ENCODE measurements at places on chromosomes 13 and 19.

DNA sequence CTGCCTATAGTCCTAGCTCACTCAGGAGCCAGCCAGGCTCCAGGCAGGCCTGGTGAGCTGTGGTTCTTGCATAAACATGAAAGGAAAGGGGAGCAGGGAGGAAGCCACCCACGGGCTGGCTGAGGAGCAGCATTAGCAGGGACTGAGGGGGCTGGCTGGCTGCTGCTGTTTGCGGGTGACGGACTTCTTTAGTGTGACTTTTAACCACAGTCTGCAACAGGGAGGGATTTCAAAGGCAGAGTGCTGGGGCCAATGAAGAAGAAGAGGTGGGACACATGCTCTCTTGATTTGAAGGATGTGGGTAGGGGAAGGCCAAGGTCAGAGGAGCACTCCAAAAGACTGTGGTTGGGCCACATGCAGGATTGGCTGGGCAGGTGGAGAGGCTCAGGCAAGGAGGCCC is 223.0 kb downstream of the DNAJC15 start:
- DNase-seq, result no peak

DNA sequence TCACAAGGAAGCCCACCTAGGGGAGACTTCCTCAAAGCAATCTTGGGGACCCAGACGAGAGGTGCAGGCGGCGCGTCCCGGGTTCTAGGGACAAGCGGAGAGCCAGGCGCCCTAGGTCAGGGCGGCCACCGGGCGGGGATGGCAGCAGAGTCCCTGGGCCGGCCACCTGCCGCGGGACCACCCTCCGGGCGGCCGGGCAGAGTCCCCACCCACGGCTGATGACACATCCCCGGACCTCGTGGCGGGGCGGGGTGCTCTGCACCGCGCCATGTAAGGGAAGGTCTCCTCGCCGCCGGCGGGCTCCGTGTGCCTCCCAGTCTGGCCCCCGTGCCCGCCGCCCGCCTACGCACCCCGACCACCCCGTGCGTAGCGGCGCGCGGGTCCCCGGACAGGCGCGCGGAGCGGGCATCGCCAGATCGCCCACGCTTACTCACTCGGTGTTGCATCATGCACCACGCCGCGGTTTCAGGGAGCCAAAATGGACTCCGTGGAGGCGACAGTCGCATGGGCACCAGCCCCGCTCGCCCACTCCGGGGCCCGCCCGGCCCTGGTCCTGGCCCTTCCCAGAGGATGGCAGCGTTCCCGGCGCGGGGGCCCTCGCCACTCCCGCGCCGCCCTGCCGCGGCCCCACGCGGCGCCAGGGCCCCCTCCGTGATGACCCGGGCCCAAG is 643 bp downstream of the SLC7A1 start:
- peak; percentile 40 for DNase-seq

GRCh38 chr13:89322466-89322865 is 1651.3 kb downstream of the SLITRK5 start:
- DNase-seq, result no peak

DNA sequence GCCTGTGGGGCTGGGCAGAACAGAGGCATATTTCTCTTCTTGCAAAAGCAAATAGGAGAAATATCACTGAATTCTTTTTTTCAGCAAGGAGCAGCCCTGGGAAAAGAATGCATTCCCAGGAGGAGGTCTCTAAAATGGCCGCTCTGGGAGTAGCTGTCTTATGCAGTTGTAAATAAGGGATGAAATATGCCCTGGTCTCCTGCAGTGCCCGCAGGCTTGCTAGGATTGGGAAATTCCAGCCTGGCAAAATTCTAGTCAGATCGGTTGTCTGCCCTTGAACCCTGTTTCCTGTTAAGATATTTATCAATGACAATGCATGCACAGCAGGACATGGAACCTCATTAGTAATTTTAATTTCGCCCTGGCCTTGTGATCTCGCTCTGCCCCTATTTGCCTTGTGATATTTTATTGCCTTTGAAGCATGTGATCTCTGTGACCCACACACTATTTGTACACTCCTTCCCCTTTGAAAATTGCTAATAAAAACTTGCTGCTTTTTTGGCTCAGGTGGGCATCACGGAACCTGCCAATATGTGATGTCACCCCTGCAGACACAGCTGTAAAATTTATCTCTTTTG is 1993.2 kb downstream of the PCDH9 start:
- DNase-seq, result no peak

GRCh38 chr19:39506944-39507714 is 7.8 kb upstream of the SELENOV start:
- DNase-seq, result peak; percentile 22
